Eye (tissue), 1 donor: ENCODE measurements at places on chromosomes 3 and 15.

DNA sequence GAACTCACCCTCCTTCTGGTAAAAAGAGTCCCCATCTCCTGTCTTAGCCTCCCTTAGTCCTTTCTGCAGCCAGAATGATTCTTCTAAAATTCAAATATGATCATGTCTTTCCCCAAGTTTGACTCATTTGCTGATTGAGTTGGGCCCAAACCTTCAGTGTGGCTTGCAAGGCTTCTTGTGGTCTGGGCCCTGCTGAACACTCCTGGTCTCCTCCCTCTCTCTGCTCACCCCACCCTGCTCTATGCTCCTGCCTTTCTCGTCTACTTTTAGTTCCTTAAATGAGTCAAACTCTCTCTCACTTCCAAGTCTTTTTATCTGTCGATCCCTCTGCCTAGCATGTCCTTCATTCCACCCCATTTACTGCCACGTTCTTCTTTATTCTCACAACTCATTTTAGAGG lies 72.6 kb downstream of the CCR1 start:
- no peak for DNase-seq

GRCh38 chr3:126167566-126167965 lies 12.8 kb downstream of the ALDH1L1 start:
- DNase-seq = no peak

- DNase-seq = peak; percentile 49
These were observed 215.3 kb downstream of the MEIS2 start for GRCh38 chr15:36884936-36885635.

- DNase-seq = no peak
These were observed 344.6 kb upstream of the DCBLD2 start for GRCh38 chr3:99246010-99246654.

GRCh38 chr15:67142092-67142766 lies 76.8 kb downstream of the SMAD3 start:
- DNase-seq = no peak

GRCh38 chr3:27644941-27645340 lies 77.2 kb downstream of the EOMES start:
- no peak for DNase-seq

DNA sequence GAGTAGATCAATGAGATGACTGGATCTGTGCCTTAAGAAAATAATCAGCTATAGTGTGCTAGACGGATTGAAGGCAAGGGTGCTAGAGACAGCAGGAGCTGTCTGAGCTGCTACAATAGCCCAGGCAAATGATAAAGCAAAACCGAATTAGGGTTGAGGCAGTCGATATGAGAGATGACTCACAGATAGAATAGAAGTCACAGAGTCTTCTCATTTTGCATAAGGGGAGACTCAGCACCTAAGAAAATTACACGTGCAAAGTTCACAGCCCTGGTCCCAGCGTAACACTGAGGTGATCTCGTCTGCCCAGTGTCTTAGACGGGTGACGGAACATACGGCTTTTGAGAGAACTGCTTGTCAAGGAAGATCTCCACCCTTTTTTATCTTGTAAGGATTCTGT lies 11.6 kb downstream of the LPP start:
- no peak for DNase-seq

GRCh38 chr3:126961791-126962461 lies 21.0 kb upstream of the PLXNA1 start:
- no peak for DNase-seq

DNA sequence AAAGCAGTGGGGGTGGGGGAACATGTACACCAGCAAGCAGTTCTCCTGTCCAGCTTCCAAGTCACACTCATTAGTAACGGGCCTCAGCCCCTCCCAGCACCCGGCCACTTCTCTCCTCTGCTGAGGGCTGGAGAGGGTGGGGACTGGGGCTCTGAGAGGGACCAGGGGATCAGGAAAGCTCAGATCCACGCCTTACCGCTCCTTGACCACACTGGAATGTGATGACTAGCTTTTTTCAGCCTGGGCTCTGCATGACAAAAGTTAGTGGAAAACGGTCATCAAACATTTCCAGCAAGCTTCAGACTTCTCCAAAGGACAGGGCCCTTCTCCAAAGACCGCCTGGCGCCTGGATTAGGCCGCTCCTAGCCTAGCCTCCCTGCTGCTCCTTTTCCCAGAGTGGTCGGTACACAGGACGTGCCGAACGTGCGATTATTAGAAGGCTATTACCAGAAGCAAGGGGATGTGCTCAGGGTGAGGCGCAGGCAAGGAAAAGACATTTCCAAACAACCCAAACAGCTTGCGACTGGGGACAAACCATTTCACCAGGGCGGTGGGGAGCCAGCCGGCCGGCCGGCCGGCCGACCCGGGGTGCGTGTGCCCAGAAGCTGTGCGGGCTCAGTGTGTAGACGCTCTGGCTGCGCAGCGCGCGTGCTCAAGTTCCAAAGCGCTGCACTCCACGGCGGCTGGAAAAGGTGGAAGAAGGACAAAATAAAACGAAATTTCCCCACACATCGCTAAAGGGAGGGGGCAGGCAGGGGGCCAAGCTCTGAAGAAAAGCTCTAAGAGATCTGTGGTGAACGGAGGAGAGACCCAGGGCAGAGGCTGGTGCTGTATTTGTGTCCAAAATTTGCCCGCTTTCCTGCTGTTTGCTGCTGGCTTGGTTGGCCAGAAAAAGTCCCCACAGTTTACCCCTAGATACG lies 51.0 kb upstream of the SSR3 start:
- DNase-seq = peak; percentile 86
